ENCODE measurements at places on chromosomes 5 and 9.

DNA sequence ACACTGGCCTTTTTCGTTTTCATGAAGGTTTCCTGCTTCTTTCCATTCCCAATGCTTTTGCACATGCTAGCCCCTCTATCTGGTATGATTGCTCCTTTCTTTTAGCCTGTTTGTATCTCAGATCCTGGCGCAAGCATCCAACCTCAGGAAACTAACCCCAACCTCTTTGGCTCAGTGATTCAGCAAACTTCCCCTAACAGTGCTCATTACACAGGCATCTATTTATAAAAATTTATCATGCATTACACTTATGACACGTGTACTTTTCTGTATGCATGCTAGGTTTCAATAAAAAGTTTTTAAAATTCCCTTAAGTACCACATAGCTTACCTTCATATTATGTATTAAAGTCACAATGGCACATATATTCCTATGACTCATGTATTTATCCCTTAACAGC is 218.9 kb downstream of the EPB41L4A start:
- DNase-seq = no peak

DNA sequence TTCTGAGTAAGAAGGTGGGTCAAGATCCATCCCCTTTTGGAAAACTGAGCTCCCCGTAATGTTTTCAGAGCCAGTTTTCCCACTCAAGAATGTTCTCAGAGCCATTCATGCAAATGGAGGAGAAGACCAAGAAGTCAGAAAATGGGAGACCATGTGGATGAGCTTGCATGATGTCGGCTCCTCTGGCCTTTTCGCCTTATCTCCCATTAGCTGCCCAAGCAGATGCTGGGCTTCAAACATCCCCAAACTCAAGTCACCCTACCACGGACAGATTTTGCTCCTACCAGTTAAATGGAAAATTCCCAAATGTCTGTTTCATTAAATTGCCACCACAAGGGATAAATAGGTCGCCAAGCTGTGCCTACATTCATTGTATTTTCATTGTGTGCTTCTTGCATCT is 161.4 kb downstream of the ICE1 start:
- DNase-seq = no peak

DNA sequence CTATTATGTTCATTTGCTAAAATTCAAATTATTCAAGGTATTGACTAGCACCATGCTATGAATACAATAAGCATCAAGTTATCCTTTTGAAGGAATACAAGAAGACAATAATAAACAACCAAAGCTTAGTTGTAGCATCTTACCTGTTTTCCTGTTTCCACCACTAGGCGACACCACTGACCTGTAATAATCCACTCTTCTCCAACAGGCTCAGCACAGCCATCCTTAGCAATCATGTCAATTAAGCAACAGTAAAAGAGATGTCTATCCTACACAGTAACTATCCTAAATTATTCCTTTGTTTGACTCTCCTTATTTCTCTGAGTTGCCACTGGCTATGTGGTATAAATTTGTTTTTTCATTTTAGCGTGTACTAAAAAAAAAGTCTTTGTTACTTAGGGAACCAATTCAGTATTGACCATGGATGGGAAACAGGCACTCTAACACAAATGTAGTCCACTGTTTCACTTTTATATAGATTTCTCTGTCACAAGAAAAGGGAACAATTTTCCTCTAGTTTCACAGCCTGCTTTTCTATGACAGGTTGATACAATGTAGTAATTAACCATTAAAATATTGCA is 46.2 kb downstream of the PCA3 start:
- DNase-seq = peak; percentile 52

- DNase-seq = no peak
Observed at GRCh38 chr5:81147886-81148571, 85.1 kb upstream of the CKMT2 start.

- no peak for DNase-seq
Observed at GRCh38 chr5:175347027-175347426, 97.0 kb downstream of the DRD1 start.

DNA sequence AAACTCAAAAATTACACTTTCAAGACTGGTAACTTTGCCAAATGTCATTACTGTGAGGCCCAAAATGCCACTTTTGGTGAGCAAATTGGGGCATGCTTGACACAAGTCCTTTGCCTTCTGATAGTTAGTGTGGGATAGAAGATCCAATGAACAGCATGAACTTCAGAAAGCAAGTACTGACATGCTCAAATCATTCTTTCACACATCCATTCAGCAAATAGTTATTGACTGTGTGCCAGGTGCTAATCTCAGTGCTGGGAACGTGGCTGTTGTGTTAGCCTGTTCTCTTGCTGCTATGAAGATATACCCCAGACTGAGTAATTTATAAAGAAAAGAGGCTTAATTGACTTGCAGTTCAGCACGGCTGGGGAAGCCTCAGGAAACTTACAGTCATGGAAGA is 247.0 kb downstream of the CHSY3 start:
- DNase-seq = no peak

DNA sequence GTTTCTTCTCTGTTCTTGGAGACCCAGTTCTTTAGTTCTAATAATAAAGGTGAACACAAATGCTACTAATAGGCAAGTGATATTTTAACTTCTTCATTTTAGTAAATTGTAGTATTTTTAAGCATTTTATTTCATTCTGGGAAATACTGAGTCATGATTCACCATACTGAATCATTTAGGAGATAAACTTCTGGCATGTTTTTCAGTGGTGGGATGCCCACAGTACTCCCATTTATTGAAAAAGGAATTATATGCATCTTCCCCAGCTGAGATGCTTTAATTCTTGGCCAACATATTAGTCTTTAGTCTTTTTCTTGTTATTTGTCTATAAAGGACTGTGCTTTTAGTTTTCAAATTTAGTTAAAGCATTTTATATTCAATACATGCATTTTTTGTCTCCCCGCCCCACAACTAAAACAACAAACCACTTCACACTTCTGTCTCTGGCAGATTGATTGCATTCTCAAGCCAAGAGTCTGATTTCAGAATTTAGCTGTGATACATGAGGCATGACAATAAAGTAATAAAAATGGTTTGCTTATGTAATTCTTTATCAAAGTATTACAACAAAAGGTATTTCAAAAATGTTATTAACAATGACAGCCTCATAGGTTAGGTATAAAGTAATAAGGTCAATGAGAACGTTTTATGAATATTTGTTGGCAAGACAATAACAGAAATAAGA is 125.2 kb upstream of the CDH18 start:
- DNase-seq = no peak

DNA sequence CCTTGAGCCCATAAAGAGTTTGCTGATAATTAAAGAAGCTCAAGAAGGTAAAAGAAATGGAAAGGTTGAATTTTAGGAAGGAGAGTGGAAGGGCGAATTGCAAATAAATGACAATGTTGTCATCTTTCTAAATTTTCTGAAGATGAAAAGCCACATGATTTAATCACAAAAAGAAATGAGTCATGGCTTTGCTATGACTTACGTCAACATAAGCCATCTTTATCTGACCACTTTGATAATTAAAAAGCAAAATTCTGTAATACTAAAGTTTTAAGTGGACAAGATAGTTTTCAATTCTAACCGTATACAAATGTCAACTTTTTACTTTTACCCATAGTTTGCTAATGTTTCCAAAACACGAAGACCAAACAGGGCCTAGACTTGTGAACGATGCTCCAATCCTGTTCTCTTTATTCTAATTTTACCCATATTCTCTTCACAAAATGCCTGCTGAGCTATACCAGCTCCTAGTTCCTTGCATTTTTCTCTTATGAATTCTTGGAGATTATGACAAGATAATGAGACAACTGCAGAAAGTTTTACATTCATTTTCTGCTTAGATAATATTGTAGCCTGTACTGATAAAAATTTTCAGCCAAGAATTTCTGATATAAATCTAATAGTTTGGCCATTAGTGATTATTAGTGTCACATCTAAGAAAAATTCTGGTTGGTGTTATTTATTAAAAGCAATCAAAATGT is 21.8 kb upstream of the PRUNE2 start:
- no peak for DNase-seq

DNA sequence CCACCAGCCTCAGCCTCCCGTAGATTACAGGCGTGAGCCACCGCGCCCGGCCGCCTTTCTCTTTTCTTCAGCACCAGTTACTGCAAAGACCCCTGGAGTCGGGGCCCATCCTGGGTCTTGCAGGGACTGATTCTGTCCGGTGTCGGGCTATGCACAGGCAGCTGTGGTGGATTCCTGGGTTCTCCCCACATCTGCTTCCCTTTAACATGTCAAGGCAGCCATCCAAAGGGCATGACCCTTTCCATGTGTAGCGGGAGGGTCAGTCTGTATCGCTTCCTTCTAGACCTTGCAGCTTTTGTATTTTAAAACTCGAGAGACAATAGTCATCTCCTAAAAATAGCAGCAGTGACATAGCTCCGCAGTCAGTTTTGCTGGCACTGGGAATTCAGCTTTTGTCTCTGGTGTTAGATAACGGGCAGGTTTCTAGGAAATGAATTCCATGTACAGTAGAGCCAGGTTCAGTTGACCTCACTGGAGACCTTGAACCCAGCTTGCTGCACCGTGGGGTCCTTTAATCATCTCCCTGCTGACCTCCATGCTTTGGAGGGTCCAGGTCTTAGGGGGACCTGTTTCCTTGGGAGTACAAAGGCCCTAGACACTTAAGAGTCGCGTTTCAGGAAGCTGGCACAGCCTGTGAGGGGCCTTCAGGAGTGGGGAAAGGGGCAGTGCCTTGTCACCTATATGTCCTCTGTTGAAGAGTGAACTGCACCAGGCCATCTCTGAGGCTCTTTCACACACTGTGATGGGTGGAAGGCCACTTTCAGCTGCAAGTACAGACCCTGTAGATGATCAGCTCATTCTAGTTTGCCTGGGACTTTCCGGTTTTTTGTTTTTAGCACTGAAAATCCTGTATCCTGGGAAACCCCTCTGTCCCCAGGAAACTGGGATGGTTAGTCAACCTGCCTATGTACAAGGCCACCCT is 13.8 kb downstream of the ANKRD33B start:
- DNase-seq = no peak

- no peak for DNase-seq
Observed at GRCh38 chr9:121353241-121354061, 16.6 kb downstream of the STOM start.

- DNase-seq = no peak
Observed at GRCh38 chr9:15782106-15782505, 229.3 kb downstream of the CCDC171 start.

DNA sequence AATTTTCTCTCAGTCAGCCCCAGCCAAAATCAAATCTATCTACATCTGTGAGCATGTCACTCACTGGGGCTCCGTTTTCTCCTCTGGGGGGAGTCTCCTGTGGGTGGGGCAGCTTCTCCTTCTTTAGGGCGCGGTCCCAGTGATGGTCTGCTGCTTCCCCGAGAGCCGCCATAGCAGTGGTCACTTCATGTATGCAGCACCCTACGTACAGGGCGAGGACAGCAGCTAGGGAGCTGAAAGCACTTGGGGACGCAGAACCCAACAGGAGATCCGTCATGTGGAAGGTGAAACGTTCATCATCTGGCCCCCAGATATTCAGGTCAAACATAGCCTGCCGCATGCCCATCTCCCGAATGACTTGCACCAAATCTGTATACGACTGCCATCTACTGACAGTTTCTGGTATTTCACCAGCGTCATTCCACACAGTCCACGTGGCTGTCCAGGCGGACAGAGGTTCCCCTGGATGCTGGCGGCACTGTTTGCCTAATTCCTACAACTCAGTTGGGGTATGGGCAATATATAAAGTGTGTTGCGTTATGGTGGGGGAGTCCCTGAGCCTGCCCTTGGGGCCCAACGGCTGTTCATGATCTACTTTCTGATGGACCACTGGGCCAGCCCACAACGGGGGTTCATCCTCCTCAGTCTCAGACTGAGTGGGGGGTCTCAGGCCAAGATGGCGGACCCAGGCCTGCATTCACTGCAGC is 795.0 kb downstream of the EFNA5 start:
- DNase-seq = no peak

GRCh38 chr5:93674138-93674537 is 67.3 kb downstream of the POU5F2 start:
- no peak for DNase-seq

DNA sequence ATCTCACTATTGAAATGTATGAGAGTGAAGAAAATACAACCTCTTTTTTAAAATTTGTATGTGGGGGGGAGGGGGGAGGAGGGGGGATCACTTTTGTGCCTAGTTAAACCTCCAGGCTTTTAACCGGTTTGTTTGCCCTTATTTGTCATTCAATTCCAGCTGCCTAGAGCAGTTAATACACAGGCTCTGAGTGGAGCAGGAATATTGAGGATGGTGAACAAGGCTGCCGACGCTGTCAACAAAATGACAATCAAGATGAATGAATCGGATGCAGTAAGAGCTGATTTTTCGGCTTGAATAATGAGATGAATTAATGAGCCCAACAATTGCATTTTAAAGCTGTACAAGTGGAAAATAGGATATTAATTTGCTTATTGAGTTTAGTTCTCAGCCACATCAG is 28.7 kb upstream of the SNX24 start:
- no peak for DNase-seq

DNA sequence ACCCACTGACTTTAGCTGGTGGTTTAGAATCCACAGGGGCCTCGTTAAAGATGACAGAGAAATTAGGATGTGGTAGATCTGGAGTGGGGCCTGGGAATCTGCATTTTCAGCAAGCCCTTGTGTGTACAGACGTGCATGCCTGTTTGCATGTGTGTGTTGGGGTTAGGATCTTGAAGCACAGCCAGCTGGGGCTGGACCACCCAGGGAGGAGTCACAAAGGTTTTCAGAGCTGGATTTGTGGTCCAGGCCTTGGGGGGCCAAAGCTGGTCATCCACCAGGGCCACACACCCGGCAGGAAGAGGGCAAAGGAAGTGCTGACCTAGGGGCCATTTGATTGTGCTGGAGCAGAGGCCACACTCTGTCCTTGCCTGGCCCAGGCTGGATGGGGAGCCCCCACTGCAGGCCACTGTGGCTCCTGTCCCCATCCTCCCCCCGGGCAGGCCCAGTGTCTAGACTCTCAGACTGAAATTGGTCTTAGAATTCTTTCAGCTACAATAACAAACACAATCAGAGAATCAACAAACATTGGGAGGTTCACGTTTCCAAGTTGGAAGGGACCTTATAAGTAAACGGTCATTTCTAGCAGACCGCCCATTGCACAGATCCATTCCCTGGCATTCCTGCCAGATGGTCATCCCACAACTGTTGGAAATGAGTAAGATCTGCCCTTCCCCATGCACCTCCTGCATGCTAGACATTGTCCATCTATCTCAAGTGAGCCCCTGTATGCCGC is 10.3 kb downstream of the CDX1 start:
- DNase-seq = no peak

GRCh38 chr5:132651838-132652469 is 6.0 kb upstream of the IL13 start:
- DNase-seq = no peak

GRCh38 chr5:170166101-170166500 is 60.4 kb downstream of the FOXI1 start:
- no peak for DNase-seq

- no peak for DNase-seq
Observed at GRCh38 chr5:84378420-84378819, 6.3 kb downstream of the EDIL3 start.

DNA sequence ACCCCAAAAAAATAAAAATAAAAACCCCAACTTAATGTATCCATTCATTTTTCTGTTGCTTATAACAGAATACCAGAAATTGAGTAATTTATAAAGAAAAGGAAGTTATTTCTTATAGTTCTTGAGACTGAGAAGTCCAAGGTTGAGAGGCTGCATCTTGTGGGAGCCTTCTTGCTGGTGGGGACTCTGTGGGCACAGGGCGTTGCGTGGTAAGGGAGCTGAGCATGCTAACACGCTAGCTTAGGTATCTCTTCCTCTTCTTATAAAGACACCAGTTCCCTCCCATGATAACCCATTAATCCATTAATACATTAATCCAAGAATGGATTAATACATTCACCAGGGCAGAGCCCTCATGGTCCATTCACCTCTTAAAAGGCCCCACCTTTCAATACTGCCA is 150.9 kb downstream of the ZSWIM6 start:
- no peak for DNase-seq

GRCh38 chr5:42791151-42791550 is 20.5 kb downstream of the SELENOP start:
- DNase-seq = no peak

Data from neuronal stem cell (in vitro differentiated cells).